ENCODE measurements at places on chromosomes 7 and 10. TPM values are rescaled to one million over a fixed set of nuclear protein-coding genes. Genes with fewer than 3 reads are reported as not detected.

GRCh38 chr7:105178928-105179541, 165.0 kb downstream of the KMT2E start:
- no peak overlapping the region for H3K27ac ChIP-seq
- no peaks in the 10 kb centered on the region for H3K27me3 ChIP-seq
- DNase-seq, result no peak
- H3K36me3 ChIP-seq, result no peaks in the 10 kb centered on the region
- H3K4me3 ChIP-seq, result no peak overlapping the region

GRCh38 chr7:18798088-18798906, 302.7 kb downstream of the HDAC9 start:
- peaks cover 30% of the 10 kb centered on the region for H3K4me1 ChIP-seq
- no peak overlapping the region for H3K4me3 ChIP-seq
- DNase-seq, result no peak
- peak overlapping the region; percentile 31 for H3K27ac ChIP-seq
- no peaks in the 10 kb centered on the region for H3K36me3 ChIP-seq

GRCh38 chr7:121494516-121494915, 98.4 kb upstream of the FAM3C start:
- H3K27ac ChIP-seq, result no peak overlapping the region
- no peak for DNase-seq
- H3K27me3 ChIP-seq, result no peaks in the 10 kb centered on the region
- H3K4me3 ChIP-seq, result no peak overlapping the region
- no peaks in the 10 kb centered on the region for H3K4me1 ChIP-seq
- no peaks in the 10 kb centered on the region for H3K36me3 ChIP-seq

GRCh38 chr10:8481718-8482504, 427.4 kb downstream of the GATA3 start:
- no peak for DNase-seq
- H3K27ac ChIP-seq, result no peak overlapping the region
- H3K4me3 ChIP-seq, result no peak overlapping the region
- no peaks in the 10 kb centered on the region for H3K4me1 ChIP-seq
- no peaks in the 10 kb centered on the region for H3K27me3 ChIP-seq

DNA sequence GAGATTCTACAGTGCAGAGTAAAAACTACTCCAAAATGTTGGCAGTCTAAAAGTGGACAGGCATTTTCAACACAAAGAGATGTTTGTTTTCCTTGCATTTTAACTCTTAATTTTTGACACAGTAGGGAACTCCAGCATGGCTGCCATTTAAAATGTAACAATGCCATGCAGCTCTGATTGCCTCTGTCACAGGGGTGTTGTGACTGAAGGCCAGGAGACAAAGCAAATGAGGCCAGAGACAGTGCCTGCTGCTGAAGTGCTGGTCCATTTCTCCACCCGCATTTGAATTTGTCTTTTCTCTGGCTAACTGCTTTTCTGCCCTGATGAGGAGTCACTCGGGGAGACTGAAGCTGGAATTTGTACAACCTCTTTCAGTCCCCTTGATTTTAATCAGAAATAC, 710.6 kb upstream of the GALNT17 start:
- no peak overlapping the region for H3K4me3 ChIP-seq
- H3K4me1 ChIP-seq, result no peaks in the 10 kb centered on the region
- no peak overlapping the region for H3K27ac ChIP-seq
- H3K36me3 ChIP-seq, result no peaks in the 10 kb centered on the region
- DNase-seq, result no peak

- no peaks in the 10 kb centered on the region for H3K36me3 ChIP-seq
- no peaks in the 10 kb centered on the region for H3K4me1 ChIP-seq
- no peak overlapping the region for H3K27ac ChIP-seq
- no peaks in the 10 kb centered on the region for H3K27me3 ChIP-seq
- no peak for DNase-seq
These were observed 22.0 kb downstream of the ABCC2 start for GRCh38 chr10:99804471-99804870.

DNA sequence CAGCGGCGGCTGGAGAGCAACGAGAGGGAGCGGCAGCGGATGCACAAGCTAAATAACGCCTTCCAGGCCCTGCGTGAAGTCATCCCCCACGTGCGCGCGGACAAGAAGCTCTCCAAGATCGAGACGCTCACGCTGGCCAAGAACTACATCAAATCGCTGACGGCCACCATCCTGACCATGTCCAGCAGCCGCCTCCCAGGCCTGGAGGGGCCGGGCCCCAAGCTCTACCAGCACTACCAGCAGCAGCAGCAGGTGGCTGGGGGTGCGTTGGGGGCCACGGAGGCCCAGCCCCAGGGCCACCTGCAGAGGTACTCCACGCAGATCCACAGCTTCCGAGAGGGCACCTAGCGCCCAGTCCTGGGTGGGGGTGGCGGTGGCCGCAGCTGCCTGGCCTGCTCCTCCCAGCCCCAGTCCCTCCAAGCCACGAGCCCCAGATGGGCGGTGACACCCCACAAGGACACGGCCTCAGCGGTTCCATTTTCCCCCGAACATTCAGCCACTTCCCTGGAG, 1.3 kb downstream of the BHLHA15 start:
- no peak overlapping the region for H3K4me3 ChIP-seq
- H3K4me1 ChIP-seq, result no peaks in the 10 kb centered on the region
- H3K27me3 ChIP-seq, result 0 out of 2 replicates have a peak, but pooled peaks cover 4% of the 10 kb centered on the region
- no peaks in the 10 kb centered on the region for H3K36me3 ChIP-seq

DNA sequence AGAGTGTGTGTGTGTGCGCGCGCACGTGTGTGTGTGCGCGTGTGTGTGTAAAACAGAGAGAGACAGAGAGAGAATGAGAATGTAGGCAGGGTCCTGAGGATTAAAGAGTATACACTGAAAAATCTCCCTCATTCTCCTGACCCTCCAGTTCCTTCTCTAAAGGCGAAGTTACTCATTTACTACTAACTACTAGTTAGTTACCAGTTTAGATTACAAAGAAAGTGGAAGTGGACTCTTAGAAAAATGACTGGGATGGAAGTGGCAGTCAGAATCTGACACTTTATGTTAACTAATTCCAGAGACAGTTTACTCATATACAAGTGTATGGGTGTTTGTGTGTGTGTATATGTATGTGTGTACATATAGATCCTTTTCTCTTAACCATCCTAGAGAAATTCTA, 146.5 kb upstream of the LRRN3 start:
- no peak for DNase-seq
- H3K27ac ChIP-seq, result no peak overlapping the region
- no peak overlapping the region for H3K4me3 ChIP-seq
- H3K27me3 ChIP-seq, result no peaks in the 10 kb centered on the region

GRCh38 chr7:111126987-111127386, 36.1 kb downstream of the LRRN3 start:
- H3K4me1 ChIP-seq, result peaks cover 7% of the 10 kb centered on the region
- no peak overlapping the region for H3K4me3 ChIP-seq
- H3K27me3 ChIP-seq, result no peaks in the 10 kb centered on the region
- H3K36me3 ChIP-seq, result no peaks in the 10 kb centered on the region

DNA sequence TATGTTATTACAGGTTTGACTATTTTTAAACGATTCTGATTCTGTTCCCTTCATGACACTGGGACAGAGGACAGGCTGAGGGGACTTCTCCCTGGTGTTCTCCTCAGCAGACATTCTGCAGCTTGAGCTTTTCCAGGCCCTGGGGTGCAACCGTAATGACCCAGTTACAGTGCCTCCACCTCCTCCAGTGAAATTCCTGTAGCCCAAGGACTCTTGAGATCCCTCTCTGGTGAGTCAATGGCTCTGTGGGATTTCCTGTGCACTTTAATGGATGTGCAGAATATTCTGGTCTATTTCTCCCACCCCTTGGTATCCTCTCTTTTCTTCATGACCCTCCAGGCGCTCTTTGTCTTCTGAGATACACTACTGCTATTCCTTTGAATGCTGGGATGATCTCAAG, 319.3 kb downstream of the INHBA start:
- H3K4me1 ChIP-seq, result peaks cover 11% of the 10 kb centered on the region
- H3K27me3 ChIP-seq, result no peaks in the 10 kb centered on the region
- H3K36me3 ChIP-seq, result no peaks in the 10 kb centered on the region
- no peak overlapping the region for H3K4me3 ChIP-seq
- no peak for DNase-seq
- no peak overlapping the region for H3K27ac ChIP-seq

DNA sequence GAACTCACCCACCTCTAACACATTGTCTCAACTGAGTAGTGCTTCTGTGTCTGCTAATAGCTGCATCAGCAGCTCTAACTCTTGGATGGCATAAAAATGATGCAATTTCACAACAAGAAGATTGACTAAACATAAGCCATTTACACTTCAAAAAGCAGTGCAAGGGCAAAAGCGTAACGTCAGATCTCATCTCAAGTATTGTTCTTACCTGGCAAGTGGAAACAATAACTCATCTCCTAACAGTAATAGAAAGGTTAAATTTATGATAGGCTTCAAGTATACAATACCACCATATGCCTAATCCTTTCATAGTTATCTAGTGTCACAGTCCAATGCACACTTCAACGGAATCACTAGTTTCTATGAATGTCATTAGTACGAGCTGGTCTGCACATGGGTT, 14.8 kb downstream of the TPK1 start:
- no peaks in the 10 kb centered on the region for H3K36me3 ChIP-seq
- peaks cover 18% of the 10 kb centered on the region for H3K4me1 ChIP-seq
- no peak overlapping the region for H3K27ac ChIP-seq

- H3K27ac ChIP-seq, result no peak overlapping the region
- H3K36me3 ChIP-seq, result no peaks in the 10 kb centered on the region
- H3K4me3 ChIP-seq, result no peak overlapping the region
- no peak for DNase-seq
- no peaks in the 10 kb centered on the region for H3K27me3 ChIP-seq
- no peaks in the 10 kb centered on the region for H3K4me1 ChIP-seq
These were observed 192.6 kb downstream of the MGMT start for GRCh38 chr10:129659508-129660268.

DNA sequence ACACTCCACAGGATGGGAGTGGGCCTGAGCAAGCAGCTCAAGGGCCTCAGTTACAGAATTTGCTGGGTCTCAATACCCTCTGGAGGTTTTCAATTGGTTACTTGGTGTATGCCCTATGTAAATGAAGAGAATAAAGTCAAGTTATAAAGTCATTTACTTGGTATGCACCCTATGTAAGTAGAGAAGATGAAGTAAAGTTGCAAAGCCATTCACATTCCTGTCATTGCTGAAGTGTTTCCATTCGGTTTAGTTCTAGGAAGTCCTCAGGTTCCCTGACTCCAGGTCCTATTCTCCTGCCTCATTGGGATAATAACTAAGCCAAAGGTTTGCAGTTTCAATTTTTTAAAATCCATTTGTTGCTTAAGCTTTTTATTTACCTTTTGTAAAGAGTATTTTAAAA, 272.6 kb upstream of the NPSR1 start:
- DNase-seq, result no peak
- no peaks in the 10 kb centered on the region for H3K36me3 ChIP-seq
- no peaks in the 10 kb centered on the region for H3K27me3 ChIP-seq
- no peaks in the 10 kb centered on the region for H3K4me1 ChIP-seq

The ASB10 gene
- not detected for total RNA-seq

The TMEM26 gene
- total RNA-seq, result not detected
